ENCODE measurements at places on chromosomes 5 and 9. TPM values are rescaled to one million over a fixed set of nuclear protein-coding genes. Genes with fewer than 3 reads are reported as not detected.

GRCh38 chr9:137128862-137129455 lies 10.0 kb upstream of the GRIN1 start:
- DNase-seq, result no peak

DNA sequence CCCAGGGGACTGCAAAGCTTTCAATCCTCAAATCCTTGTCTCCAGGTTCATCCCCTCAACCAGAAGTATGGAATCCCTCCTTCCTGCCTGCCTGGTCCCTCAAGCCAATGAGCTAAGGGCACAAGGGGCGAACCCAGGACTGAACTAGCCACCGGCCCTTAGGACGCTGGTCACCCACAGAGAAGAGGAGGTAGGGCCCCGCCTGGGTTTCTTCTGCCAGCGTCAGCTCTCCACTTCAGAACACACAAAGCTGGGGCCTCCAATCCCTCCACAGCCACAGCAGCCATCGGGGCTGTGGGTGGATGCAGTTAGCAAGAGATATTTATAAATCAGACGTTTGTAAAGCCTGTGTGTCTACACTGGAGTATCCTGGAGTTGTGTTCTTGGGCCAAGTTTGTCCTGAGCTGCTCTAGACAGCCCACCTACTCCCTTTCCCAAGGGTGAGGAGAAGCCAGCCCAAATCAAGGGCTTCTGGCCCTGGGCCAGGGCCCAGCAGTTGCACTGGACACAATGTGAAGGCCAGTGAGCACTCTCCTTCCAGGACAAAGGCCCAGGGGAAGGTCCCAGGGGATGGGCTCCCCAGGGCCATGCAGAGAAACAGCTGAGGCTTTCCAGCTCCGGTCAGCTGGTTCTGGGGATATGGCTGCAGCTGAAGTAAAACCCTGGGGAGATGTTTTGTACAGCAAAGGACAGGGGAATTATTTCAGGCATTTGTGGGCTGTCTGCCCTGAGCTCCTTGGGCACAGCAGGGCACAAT lies 18.9 kb downstream of the AMBP start:
- DNase-seq, result no peak

Gene PSAT1
- 216 TPM for polyA plus RNA-seq

DNA sequence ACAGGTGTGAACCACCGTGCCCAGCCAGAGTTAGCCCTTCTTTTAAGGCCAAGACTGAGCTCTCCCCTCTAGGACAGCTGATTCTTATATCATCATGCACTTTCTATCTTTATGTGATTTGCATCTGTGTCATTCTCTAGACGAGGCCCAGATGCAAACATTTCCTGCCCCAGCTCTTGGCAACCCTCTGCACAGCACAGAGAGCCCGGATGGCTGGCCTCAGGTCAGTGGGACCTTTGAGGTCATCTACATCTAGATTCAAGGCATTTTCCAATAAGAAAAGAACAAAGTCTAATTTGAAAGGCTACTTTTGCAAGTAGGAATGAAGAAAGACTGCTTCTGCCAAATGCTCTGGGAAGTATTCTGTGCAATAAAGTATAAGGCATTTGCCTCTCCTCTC lies 109.0 kb upstream of the DAB2 start:
- DNase-seq, result no peak

Gene CCNI2
- not detected for polyA plus RNA-seq

Gene QRFP
- not detected for polyA plus RNA-seq

DNA sequence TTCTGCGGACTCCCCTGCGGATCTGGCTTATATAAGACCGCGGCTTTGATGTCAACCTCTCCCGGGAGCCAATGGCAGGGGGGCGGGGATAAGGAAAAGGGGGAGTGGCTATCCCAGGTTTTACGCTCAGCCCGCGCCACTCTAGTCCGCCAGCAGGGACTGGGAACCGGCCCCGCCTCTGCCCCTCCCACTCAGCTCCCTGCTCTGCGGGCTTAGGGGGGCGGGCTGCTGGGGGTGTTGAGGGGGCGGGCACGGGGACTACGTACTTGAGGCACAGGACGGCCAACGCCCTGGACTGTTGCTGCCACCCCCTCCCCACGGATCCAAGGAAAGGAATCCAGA lies at the start of gene HAND1:
HAND1 (minus strand) TSS at position 4 of the 342 bp plus-strand sequence. CDS start 219 bp downstream, outside the sequence.
- no peak for DNase-seq

All from AG04450 (cell line).